ENCODE measurements at places on chromosomes 13 and 19. TPM values are rescaled to one million over a fixed set of nuclear protein-coding genes. Genes with fewer than 3 reads are reported as not detected.

The DMKN gene
- total RNA-seq, result not detected

The ZFR2 gene
- not detected for total RNA-seq

The DIRAS1 gene
- total RNA-seq, result under 0.01 TPM

The AMER2 gene
- total RNA-seq, result not detected

The TNFSF11 gene
- not detected for total RNA-seq

The SYNGR4 gene
- not detected for total RNA-seq
